Inflammatory macrophage treated with lipopolysaccharide for 4 hours (primary cell): ENCODE measurements at places on chromosomes 1 and 21.

DNA sequence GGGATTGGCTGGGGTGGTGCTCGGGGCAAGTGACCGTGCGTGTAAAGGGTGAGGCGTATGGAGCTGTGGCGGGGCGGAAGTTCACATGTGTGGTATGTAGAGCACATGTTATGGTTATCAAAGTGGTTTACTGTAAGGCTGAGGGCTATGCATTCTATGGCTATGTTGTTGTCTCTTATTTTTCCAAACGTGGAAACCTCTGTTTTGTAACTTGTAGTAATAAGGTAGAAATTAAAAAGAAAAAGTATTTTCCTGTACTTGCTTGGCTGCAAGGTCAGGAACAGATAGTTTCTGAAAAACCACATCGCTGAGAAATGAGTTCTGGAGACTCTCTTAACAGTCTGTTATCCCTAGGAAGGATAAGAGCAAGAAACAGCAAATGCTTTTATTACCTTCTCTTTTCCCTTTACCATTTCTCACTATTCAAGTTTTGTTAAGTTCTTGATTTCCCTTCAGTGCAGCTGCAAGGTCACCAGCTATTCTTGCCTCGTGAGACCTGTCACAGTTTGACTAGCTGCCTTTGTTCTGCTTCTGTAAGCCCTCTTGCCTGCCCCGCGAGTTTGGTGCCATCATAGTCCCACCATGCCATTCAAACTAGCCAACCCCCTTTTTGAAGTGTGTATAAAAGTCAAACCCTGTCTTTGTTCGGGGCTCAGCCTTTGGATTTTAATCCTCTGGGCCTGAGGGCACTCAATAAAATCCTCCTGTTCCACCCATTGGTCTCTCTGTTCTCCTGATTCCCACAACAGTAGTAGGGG, 9.5 kb downstream of the RNU1-2 start:
- peak; percentile 83 for DNase-seq

DNA sequence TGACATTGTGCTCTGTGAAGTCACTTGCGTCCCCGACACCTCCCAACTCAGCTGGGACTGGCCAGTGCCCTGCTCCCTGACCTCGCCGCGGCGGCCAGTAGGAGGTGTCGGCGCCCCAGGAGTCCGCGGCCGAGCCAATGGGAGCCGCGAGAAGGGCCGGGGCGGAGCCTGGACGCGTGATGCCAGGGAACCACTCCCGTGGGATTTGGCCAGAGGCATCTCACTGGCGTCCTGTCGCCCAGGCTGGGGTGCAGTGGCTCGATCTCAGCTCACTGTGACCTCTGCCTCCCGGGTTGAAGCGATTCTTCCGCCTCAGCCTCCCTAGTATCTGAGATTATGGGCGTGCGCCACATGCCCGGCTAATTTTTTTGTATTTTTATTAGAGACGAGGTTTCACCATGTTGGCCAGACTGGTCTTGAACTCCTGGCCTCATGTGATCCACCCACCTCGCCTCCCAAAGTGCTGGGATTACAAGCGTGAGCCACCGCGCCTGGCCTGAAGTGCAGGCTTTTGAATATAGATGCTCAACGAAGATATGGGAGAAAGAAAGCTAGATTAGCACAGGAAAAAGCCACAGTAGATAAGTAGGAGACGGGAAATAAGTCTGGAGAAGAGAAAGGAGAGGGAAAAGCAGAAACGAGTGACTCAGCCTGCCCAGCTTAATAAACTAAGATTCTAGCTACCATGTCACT, 38.0 kb downstream of the ZBTB8OS start:
- peak; percentile 92 for DNase-seq

DNA sequence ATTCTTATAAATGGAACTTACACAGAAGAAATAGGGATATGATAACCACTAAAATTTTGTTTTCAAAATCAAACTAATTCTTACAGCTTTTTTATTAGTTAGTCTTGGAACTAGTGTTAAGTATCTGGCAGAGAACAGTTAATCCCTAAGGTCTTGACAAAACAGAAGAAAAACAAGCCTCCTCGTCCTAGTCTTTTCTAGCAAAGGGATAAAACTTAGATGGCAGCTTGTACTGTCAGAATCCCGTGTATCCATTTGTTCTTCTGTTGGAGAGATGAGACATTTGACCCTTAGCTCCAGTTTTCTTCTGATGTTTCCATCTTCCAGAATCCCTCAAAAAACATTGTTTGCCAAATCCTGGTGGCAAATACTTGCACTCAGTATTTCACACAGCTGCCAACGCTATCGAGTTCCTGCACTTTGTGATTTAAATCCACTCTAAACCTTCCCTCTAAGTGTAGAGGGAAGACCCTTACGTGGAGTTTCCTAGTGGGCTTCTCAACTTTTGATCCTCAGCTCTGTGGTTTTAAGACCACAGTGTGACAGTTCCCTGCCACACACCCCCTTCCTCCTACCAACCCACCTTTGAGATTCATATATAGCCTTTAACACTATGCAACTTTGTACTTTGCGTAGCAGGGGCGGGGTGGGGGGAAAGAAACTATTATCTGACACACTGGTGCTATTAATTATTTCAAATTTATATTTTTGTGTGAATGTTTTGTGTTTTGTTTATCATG, 42.3 kb upstream of the LAMC2 start:
- DNase-seq, result no peak

DNA sequence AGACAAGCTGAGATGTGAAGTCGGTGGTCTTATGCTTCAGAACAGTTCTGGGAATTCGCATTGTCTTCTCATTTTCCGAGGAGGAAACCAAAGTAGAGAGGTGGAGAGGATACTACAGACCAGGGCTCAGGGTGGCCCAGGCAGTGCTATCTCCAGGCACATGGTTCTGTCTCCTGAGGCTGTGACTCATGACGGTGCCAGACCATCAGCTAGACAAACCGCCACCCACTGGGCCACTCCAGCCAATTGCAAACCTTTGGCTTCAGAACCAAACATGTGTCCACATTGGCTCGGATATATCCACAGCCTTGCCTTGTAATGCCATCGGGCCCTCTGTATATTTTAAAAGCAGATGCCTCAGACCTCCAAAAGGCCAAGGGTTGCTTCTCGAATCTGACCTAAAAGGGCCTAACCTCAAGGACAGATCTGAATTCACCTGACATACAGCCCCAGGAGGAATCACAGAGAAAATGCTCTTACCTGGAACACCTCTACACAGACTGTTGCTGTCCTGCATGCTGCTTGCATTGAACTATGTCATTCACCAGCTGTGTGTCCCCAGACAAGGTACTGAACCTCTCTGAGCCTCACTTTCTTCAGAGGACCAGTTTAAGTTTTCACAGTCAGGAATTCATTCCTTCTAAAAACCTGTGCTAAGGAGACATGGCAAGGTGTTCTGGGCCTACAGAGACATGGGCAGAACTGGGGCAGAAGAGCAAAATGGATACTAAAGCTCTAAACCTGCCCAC, 224.9 kb upstream of the JUN start:
- peak; percentile 64 for DNase-seq

GRCh38 chr1:113201560-113201959, 128.6 kb downstream of the LRIG2 start:
- no peak for DNase-seq

- DNase-seq, result peak; percentile 76
These were observed 414.3 kb upstream of the NR5A2 start for GRCh38 chr1:199612976-199613774.

DNA sequence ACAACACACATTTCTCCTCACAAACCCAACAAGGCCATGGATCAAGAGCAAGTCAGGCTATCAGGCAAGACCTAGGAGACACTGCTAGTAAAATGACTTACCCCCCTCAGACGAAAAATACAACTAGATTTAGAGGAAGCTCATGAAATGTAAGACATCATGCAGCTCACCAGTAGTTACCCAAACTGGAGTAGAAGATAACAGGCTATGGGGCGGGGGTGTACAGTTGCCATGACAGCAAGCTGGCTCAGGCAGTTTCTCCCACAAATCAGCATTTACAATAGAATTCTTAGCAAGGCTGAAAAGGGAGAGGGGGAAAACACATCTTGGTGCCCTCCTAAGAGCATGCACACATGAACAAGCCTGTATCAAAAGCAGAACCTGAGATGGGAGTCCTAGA, 13.9 kb downstream of the TPM3 start:
- DNase-seq, result peak; percentile 52

DNA sequence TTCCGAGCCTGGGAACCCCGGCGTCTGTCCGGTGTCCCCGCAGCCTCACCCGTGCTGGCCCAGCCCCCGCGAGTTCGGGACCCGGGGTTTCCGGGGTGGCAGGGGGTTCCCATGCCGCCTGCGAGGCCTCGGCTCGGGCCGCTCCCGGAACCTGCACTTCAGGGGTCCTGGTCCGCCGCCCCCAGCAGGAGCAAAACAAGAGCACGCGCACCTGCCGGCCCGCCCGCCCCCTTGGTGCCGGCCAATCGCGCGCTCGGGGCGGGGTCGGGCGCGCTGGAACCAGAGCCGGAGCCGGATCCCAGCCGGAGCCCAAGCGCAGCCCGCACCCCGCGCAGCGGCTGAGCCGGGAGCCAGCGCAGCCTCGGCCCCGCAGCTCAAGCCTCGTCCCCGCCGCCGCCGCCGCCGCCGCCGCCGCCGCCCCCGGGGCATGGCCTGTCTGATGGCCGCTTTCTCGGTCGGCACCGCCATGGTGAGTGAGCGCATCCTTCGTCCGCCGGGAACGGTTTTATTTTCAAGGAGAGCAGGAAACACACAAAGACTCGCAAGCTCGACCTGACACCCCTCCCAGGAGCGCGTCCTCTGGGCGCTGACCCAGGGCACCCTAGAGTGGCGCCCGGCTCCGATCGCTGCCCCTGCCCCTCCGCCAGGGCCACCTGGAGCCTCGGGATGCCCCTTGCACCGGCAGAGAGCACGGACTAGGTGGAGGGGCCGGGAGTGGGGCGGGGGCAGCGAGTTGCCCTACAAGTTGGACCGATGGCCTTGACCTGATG, at the start of gene ABCG1:
ABCG1 (plus strand) TSS at position 305 of the 770 bp plus-strand sequence; CDS start at position 428, 123 bp downstream.
- peak; percentile 38 for DNase-seq

- DNase-seq, result no peak
These were observed 30.1 kb downstream of the LDLRAD1 start for GRCh38 chr1:53987880-53988279.

DNA sequence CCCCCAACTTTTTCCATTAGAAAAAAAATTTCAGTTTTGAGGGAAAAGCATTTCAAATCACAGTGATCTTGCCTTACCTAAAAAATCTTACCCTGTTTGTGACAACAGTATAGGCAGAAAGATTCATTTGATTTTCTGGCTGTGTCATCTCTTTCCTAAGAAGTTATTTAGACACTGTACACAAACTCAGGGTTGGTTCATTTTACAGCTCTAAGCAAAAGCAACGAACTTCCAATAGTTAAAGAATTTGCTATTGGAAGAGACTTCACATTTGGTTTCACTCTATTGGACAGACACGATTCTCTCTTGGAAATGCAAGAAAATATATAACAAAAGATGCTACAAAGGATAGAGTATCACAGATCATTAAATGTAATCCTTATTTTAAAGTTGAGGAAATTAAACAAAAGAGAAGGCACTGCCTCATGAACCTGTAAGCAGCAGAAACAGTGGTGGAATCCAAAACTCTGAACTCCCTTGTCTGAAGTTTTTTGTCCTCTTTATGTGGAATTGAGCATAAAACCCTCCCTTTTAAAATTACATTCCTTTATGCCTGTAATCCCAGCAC, 20.8 kb downstream of the EYA3 start:
- no peak for DNase-seq

GRCh38 chr1:219317762-219318353, 144.2 kb downstream of the LYPLAL1 start:
- no peak for DNase-seq

- no peak for DNase-seq
These were observed 51.7 kb downstream of the SLC37A1 start for GRCh38 chr21:42565206-42565810.

DNA sequence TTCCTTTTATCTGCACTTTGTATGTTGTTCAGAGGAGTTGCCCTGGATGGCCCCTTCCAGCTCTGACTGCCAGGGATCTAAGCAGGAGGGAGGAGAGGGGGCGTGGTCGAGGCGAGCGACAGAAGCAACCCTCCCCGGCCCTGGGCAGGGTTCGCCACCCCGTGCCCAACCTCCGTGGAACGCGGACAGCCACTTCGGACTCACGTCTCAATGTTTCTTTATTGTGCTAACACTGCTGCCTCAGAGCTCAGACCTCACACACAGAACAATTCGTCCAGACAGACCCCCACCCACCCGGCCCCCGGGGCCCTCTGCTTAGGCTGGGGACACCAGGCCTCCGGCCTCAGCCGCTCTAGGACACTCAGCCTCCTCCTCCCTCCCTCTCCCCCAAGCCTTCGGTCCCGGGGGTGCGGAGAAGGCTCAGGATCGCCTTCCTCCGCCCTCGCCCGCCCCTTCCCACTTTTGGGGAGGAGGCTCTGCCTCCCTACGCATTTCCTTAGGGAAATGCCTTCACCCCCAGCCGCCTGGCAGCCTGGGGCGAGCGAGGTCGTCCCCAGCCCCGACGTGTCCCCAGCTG, 8.3 kb downstream of the VSIG8 start:
- DNase-seq, result peak; percentile 34

GRCh38 chr1:54575605-54576290, 27.7 kb downstream of the ACOT11 start:
- DNase-seq, result peak; percentile 56

GRCh38 chr1:27414091-27414490, 21.7 kb downstream of the GPR3 start:
- no peak for DNase-seq

GRCh38 chr1:2951856-2952255, 69.4 kb upstream of the ACTRT2 start:
- no peak for DNase-seq

DNA sequence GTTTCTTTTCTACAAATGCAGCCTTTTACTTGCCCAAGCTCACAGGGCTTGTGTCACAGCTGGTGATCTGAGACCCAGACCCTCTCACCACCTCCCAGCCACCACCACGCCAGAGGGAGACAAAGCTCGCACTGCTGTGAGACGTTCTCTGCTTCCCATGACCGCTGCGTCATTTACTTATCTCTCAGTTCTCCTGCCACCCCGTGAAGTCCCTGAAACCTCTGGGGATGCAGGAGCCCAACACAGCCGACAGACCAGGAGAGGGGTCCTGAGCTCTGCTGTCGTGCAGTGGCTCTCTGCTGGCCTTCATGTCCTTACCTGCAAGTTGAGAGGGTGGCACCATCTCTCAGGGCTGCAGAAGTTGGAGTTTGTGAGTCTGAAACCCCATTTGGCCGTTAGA, 77.7 kb downstream of the SLC16A1 start:
- DNase-seq, result no peak

- DNase-seq, result peak; percentile 12
These were observed 299 bp upstream of the PROX1 start for GRCh38 chr1:213987422-213987926.

DNA sequence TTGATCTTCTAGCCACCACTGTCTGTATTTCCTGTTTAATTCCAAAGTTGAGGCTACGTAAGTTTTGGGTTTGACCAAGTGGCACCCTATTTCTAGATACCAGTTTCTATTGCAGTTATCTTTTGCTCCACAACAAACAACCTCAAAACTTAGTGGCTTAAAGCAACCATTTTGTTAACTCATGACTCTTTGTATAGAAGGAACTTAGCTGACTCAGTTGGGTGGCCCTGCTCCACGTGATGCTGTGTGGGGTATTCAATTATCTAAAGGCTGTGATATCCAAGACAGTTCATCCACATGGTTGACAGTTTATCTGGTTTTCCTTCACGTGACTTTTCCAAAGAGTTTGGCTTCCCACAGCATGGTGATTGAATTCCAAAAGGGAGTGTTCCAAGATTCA, 34.8 kb downstream of the PDC start:
- DNase-seq, result no peak

GRCh38 chr1:201032408-201032807, 8.9 kb upstream of the KIF21B start:
- DNase-seq, result no peak
